Activated CD4-positive, CD25-positive, alpha-beta regulatory T cell (primary cell): ENCODE measurements at places on chromosomes 3 and 15.

- no peak for DNase-seq
These were observed 15.5 kb downstream of the PLA2G4D start for GRCh38 chr15:42078903-42079302.

DNA sequence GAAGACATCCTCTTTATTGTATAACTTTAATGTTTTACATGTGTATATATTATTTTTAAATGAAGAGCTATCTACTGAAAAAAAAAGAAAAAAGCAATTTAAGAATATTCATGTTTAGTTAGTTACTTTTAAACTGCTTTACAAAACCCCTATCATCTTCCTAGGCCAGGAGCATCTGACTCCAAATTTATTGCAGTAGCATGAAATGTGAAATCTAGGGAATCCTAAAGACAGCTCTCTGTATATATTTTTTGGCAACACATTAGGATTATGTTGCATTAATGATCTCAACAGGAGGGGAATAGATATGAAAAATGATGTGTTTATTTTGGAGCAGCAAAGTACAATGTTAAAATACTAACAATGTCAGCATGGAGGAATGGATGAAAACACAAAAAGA is 158.3 kb downstream of the CNTN3 start:
- DNase-seq, result no peak

DNA sequence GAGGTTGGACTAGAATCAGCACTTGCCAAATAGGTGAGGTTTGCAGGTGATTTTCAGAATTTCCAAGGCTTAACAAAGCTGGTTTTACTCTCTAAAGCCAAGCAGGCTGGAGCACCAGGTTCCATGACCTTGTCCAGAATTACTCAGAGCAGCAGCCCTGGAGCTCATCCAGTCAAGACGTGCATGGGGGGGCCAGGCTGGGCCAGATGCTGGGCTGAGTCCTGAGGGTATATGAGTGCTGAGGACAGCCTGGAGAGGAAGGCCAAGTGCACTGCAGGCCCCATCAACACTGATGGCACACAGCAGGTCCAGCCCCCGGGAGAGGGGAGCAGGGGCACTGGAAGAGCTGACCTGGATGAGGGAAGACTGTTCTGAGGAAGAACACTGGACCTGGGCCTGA is 3.0 kb upstream of the TXNRD3 start:
- DNase-seq, result no peak

GRCh38 chr3:78221796-78222195 is 1181.9 kb downstream of the ROBO2 start:
- DNase-seq, result no peak

DNA sequence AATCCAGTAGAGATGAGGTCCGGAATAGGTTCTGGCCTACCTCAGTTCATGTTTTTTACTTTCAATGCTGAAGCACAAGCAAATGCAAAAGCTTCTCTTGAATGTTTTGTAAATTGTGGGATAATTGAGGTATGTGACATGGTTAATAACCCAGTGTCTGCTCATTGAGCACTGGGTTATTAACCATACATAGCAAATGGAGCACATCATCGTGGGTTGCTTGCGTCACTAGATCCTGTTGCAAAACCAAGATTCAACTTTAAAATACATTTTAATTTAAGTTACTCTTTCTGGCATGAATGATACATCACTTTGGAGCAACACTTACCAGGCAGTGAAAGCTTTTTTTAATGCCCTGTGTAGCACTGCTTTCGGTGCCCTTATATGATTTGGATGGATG is 165.6 kb downstream of the IGF1R start:
- no peak for DNase-seq

- no peak for DNase-seq
These were observed 20.9 kb upstream of the FSTL1 start for GRCh38 chr3:120471643-120472042.
